Jurkat, Clone E6-1 (cell line): ENCODE measurements at places on chromosomes 7 and 10.

DNA sequence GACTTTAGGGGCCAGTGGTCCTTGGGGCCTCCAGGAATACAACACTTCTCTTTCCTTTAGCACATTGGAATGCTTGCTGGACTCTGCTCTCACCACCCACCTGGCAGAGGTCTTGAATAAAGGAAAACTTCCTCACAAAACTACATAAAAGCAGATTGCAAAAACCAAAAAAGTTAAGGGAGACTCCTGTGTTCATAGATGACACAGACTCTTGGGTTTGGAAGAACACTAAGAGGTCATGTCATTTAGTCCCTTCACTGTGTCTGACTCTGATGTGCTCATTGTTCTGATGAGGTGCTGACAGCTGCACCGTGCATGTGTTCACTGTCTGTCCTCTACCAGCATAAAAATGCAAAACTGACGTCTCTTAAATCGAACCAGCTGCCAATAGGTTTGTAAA lies 11.4 kb downstream of the BLNK start:
- no peak for DNase-seq

GRCh38 chr7:78558566-78558965 lies 760.0 kb downstream of the PHTF2 start:
- DNase-seq: no peak

DNA sequence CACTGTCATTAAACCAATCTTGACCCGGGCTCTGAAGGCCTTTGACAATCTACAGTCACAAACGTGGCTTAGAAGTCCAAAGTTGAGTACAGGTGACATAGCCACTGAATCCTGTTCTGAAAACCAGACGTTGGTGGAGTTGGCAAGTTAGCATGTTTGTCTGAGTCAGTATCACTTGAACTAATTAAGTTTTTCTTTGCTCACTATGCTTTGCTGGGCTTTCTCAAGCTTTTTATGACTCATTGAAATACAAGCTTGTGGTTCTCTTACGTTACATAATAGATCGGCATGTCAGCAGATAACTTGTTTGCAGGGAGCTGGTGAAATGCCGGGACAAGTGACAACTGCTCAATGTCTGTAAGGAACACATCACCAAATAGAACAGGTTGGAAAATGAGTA lies 53.8 kb downstream of the ARL5B start:
- DNase-seq: no peak

- DNase-seq: no peak
Measured at GRCh38 chr10:6581778-6582228, 1.7 kb upstream of the PRKCQ start.

GRCh38 chr10:129880191-129880870 lies 83.7 kb downstream of the EBF3 start:
- no peak for DNase-seq

DNA sequence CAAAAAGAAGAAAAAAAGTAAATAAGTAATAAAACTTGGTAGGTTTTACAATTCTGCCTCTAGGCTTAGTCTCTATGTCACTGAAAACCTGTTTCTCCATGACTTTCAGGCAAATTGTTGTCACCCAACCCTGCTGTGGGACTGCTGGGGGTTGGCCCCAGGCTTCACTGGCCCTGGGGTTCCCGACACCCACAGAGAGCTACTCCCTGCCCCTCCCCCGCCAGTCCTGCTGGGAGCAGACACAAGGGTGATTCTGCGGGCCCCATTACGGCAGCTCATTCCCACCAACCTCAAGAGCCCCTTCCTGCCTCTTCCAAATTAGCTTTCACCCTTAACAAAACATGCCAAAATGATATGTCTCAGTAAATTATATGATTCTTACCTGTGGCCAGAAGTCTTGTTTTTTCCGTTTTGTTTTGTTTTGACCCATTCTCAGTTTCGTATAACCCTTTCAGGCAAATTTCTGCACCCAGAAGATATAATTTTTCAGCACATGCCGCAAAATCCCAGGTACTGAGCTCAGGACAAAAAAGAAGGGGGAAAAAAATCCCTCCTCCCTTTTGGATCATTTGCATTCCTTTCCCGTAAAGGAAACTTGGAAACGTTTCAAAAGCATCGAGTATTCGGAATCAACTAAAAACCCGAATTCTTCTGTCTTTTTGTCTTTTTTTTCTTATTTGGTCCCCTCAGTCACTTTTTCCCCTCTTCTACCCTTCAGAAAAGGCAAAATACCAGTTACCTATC lies 27.8 kb downstream of the CHST15 start:
- DNase-seq: no peak

- no peak for DNase-seq
Measured at GRCh38 chr7:134985894-134986362, 380 bp upstream of the AGBL3 start.

DNA sequence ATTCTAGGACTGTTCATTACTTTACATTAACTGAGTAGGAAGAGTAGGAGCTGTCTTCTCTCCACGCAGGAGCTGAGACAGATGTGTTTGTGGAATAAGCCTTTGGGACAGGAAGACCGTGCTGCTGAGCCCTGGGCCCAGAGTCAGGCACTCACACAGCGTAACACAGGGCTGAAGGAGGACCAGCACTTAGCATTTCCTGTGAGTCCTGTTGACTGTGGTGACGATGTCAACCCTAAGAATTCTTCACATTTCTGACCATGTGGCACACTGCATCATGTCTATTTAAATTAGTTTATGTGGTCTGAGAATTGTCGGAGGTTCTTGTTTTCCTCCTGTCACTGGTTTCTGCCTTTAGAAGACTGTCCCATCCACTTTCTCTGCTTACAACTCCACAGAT lies 117.2 kb downstream of the PIP4K2A start:
- DNase-seq: no peak

GRCh38 chr7:132687981-132688383 lies 111.7 kb upstream of the PLXNA4 start:
- DNase-seq: no peak

- no peak for DNase-seq
Measured at GRCh38 chr7:28984217-28984616, 26.1 kb upstream of the TRIL start.

DNA sequence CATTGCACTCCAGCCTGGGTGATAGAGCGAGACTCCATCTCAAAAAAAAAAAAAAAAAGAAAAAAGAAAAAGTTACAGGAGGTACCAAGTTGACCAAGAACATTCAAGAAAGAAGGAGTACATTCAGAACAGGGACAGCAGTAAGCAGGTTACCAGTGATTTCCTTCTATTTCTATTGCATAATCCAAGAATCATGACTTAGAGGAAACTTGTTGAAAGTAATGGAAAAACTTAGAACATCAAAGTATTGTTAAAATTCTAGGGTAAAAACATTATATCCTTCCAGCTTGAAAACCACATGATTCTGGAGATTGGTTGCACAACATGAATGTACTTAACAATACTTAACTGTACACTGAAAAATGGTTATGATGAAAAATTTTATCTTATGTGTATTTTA lies 25.2 kb downstream of the RAPGEF5 start:
- DNase-seq: no peak

DNA sequence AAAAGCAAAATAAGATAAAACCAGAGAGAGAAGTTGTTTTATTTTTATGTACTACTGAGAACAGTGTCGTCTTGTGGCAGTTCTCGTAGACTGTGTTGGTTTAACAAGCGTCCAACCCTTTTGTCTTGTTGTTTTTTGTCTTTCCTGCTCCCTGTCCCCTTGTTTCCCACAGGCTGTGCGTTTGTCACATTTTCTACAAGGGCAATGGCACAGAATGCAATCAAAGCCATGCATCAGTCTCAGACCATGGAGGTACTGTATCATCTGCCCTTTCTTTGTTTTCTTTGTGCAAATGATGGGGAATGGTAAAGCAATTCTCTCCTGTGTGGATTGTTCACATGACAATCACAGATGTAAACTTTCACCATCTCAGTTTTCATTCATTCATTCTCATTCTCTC lies 248.8 kb downstream of the CELF2 start:
- DNase-seq: no peak

- no peak for DNase-seq
Measured at GRCh38 chr10:80268266-80268665, 21.2 kb downstream of the MAT1A start.

DNA sequence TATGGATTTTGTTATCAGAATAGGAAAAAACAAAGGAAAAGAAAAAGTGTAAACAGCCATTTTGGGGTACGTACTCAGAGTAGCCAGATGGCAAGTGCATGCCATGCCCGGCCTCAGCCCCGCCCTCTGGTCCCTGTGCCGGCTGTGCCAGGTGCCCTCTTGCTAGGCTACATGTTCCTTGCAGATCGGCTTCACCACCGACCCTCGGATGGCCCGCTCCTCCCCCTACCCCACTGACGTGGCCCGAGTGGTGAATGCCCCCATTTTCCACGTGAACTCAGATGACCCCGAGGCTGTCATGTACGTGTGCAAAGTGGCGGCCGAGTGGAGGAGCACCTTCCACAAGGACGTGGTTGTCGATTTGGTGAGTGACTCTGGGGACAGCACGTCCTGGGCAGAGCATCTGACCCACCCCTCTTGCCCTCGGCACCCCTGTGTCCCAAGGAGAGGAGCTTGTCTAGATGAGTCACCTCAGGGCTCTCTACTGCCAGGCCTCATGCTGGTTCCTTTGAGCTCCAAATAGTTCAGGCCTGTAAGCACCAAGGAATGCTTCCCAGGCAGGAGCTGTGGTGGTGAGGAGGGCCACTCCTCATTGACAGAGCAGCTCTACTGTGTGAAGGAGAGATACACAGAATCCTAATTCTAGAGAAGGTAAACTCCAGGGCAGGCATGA lies 54.9 kb upstream of the ZMIZ2 start:
- DNase-seq: no peak

GRCh38 chr10:13803566-13804554 lies 217.1 kb downstream of the PRPF18 start:
- DNase-seq: no peak

DNA sequence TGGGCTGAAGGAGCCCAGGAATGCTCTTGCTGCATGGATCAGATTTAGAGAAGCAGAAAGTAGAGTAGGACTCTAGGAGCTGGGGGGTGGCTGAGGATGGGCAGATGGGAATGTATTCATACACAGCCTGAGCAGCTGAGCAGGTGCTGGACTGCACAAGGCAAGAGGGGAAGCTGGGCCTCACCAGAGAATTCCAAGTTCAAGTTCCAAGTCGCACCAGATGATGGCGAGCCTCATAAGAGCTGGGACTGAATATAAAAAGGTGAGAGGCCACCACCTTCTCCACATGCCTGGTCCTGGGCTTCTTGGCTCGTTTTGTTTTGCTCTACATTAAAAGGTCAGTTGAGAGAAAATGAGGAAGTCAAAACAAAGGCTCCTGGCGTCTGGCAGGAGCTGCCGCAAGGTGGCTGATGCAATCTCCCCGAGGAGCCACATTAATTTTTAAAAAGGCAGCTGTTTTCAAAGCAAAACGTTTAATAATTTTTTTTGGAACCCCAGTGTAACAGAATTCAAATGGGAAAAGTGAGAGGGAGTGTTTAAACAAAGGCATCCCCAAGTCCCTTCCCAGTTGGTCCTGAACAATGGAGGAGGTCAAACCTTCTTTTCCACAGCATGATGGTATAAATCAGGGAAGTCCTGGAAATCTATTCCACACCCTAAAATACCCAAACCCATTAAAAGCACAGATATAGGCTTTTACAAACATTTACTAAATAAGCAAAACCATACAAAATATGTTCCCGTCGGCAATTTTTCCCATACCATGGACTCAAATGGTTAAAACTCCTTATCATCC lies 9.5 kb downstream of the CYREN start:
- no peak for DNase-seq
